COLO829 (cell line): ENCODE measurements at places on chromosomes 11 and 22.
A peak's percentile ranks its signal among the peaks of the same experiment; 100 is the strongest.

GRCh38 chr11:36684840-36685801 lies 87.1 kb upstream of the RAG2 start:
- DNase-seq: no peak

DNA sequence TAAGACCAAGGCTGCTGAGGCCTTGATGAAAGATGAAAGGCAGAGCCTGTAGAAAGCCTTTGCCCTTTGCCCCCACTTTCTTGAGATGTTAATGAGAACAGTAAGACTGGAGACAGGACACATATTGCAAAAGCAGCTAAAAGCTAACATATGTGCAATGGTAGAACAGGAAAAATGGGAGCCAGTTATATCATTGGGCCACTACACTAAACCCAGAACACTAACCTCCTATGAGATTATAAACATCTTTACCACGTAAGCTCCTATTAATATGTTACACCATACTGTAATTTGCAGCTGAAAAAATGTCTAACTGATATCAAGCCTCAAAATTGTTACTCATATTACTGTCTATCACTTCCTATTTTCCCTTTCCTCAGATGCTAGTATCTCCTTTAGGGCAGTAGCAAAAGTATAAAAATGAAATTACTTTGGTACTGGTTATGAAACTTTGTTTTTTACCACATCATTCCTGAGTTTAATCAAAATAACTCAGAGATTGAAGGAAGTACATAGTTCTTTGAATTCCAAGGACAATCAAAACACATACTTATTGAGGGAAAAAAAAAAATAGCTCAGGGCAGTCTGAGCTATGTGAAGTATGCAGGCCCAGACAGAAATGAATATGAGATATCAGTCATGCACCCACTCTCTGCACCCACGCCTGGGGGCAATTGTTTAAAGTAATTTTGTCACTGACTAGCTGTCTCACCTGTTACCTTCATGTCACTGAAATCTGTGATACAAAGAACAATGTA lies 9.1 kb downstream of the HPS5 start:
- peak; percentile 55 for DNase-seq

GRCh38 chr11:128052912-128053641 lies 534.3 kb downstream of the ETS1 start:
- DNase-seq: peak; percentile 32

- no peak for DNase-seq
Observed at GRCh38 chr11:19395050-19395449, 154.3 kb upstream of the E2F8 start.

- DNase-seq: no peak
Observed at GRCh38 chr11:133681901-133682300, 149.6 kb upstream of the OPCML start.

GRCh38 chr11:446891-447290 lies 3.2 kb upstream of the PTDSS2 start:
- DNase-seq: no peak
